ENCODE measurements at places on chromosomes 4 and X. TPM values are rescaled to one million over a fixed set of nuclear protein-coding genes. Genes with fewer than 3 reads are reported as not detected.

The ARR3 gene
- total RNA-seq = not detected

The RAI2 gene
- 0.70 TPM for total RNA-seq

The VAMP7 gene
- total RNA-seq = 41.7 TPM

The SLC9A7 gene
- 16.4 TPM for total RNA-seq

The F9 gene
- total RNA-seq = not detected

The ADGRG4 gene
- not detected for total RNA-seq

The MAGEC2 gene
- total RNA-seq = not detected

The PYURF gene
- 86.8 TPM for total RNA-seq

The CLDN22 gene
- 0.85 TPM for total RNA-seq

The PRKG2 gene
- total RNA-seq = 3.6 TPM

The AGA gene
- 33.9 TPM for total RNA-seq

GRCh38 chr4:38177035-38177546 lies 216.9 kb downstream of the PTTG2 start:
- no peak for DNase-seq

- no peak for DNase-seq
Measured at GRCh38 chrX:131795442-131796229, 227.5 kb upstream of the STK26 start.

- DNase-seq = no peak
Measured at GRCh38 chr4:174318829-174319764, 35.4 kb downstream of the CEP44 start.

DNA sequence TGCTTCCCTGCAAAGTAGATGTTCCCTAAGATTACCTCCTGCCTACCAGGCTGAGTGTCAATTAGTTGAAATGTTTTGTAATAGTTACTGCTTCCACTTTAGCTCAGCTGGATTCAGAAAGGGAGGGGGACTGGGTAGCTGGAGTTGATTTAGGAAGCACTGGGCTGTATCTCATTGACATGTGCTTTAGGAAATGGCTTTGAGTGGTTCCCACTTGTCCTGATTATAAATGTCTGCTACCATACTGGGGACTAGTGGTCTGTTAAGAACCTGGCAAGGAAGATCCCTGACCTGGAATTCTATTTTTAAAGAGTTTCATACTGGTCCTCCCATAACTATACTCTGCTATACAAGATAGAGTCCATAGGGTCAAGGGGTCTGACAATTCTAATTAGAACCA lies 363.9 kb upstream of the PPP1R2C start:
- DNase-seq = no peak

DNA sequence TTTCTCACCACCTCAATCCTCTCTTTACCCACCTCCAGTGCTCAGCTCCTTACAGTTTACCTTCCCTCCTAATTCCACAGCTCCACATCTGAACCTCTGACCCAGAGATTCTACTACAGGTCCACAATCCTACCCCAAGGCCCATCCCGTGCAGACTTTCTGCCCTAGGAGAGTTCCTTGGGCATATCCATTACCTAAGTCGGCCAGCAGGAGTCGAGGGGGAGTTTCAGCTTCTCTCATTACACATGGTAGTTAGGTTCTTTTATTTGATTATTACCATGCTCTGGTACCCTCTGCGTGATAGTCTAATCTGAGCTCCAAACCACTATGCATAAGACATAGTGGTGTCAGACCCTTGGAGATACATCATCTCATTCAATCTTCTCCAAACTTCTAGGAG lies 117.9 kb downstream of the SH3RF1 start:
- no peak for DNase-seq

DNA sequence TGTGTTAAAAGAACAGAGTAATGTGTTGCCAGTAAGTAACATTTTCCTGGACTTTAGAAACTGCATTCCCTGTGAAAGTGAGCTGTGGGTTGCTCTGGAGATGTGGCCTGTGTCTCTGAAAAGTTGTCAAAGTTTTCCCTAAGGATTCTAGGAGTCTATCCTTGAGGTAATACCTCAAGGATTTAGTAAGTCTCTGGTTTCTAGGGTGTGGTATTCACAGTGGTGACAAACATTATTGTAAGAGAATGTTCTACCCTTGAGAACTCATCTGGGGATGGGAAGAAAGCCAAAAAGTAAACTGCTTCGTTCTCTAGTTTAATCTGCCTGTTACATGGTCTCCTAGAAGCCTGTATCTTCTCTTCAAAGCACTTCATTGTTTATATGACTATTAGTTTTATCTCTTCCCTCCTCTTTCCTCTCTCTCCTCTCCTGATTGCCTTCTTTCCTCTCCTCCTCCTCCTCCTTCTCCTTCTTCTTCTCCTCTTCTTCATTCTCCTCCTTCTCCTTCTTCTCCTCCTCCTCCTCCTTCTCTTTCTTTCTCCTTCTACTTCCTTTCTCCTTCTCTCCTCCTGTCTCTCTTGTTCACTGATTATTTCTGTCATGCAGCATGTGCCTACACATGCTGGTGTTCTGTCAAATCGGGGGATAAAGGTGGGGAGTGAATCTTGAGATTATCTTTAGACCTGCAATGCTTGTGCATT lies 321.3 kb downstream of the PTTG2 start:
- no peak for DNase-seq

DNA sequence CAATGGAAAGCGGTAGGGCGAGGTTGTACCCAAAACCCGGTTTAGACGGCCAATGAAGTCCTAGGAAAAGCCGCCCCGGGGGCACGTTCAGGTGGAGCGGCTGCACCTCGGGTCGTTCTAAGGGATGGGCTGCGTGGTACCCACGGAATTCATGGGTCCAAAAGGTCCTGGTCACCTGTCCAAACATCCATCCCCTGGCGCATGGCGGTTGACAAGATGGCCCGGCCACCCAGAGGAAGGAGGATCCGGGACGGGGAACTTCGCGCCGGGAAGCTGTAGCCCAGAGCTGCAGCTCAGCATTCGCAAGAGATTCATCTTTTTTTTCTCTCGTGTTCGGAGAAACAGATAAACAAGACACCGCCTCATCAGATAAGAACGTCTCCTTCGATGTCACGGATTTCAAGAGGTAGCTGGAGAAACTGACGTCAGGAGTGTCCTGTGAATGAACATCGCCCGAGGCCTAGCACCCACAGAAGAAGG lies 10.9 kb downstream of the PITX2 start:
- no peak for DNase-seq

GRCh38 chr4:173834151-173834550 lies 304.1 kb upstream of the HAND2 start:
- no peak for DNase-seq

DNA sequence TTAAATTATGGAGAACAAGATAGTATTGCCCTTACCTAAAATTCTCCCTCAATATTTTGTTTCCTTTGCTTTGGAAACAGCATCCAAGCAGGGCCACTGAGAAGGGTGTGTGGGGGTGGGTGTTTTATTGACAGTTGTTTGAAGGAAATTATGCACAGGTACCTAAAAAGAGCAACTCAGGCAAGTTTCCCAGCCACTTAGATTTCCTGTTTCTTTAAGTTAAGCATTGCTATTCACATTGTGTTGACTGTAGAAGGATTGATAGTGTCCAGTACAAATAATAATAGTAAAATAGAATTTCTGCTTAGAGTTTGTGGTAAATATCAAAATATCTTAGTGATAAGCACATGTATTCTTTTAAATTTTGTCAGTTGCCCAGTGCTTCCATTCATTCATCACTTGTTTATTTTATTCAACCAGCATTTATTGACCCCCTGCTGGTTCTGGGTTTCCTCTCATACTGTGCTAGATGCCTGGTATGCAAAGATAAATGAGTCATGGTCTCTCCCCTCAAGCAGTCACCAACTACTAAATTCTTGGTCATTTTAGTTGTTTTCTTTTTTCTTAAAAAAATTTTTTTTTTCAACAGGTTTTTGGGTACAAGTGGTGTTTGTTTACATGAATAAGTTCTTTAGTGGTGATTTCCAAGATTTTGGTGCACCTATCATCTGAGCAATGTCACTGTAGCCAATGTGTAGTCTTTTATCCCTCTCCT lies 50.0 kb downstream of the GALNT7 start:
- no peak for DNase-seq

DNA sequence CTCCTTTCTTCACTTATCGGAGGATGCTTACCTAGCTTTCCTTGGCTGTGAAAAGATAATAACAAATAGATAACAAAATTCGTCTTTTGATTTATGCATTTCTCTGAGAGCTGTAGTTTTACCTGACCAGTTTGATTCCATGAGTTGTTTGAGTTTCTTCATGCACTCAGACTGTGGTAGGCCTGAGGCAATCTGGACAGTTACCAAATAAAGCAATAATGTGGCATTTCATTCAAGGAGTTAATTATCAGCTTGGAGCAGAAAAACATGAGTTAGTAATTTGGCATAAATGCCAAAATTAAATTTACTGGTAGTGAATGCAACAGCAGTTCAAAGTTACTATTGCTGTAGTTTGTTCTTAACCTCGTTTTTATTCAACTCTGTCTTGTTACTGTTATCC lies 53.5 kb downstream of the FABP2 start:
- DNase-seq = no peak

- DNase-seq = no peak
Measured at GRCh38 chr4:174595141-174595929, 73.0 kb upstream of the HPGD start.

- DNase-seq = no peak
Measured at GRCh38 chrX:133350751-133351150, 64.5 kb downstream of the GPC4 start.

DNA sequence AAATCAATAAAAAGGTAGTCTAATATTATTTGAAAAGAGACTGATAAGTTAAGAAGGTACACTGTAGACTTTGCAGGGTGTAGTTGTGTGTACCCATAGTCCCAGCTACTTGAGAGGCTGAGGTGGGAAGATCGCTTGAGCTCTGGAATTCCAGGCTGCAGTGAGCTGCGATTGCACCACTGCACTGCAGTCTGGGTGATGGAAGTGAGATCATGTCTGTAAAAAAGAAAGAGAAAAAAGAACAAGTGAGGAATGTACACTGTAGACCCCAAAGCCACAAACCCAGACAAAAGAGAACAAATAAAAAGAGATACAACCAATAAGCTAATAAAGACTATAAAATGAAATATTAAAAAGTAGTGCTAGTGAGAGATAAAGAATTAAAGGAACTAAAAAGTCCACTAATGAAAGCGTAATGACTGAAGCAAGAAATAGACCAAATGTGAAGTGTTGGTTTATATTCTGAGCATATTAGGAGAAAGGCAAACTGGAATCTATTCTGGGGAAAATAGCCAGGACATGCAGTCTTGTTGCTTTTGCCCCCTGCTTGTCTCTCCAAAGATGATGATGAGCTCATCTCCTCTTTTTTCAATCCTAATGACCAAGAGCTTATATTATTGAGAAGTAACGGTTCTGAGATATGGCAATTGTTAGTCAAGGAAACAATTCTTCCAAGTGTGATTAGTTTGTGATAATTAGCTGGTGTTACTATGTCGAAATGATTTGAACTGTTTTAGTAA lies 19.1 kb downstream of the GSX2 start:
- no peak for DNase-seq

GRCh38 chr4:17535242-17535641 lies 20.3 kb downstream of the CLRN2 start:
- no peak for DNase-seq

DNA sequence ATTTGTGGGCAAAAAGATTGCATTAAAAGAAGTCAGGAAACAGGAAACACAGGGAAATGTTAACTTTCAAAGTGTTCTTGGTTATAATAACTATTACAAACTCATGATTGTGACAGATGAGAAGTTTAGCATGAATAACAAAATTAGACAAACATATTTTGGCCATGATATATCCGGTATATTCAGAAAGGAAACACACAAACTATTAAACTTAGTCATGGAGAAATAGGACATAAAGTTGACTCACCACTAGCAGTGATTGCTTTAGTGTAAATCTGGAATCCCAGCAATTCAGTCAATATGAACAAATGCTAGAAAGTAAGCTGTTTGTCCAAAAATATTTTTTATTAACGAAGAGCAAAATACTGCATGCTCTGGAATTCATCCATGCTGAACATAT lies 1299.9 kb downstream of the C4orf33 start:
- no peak for DNase-seq

GRCh38 chrX:100381619-100382018 lies 28.5 kb downstream of the PCDH19 start:
- DNase-seq = no peak

GRCh38 chr4:86909546-86910295 lies 17.5 kb upstream of the C4orf36 start:
- no peak for DNase-seq

DNA sequence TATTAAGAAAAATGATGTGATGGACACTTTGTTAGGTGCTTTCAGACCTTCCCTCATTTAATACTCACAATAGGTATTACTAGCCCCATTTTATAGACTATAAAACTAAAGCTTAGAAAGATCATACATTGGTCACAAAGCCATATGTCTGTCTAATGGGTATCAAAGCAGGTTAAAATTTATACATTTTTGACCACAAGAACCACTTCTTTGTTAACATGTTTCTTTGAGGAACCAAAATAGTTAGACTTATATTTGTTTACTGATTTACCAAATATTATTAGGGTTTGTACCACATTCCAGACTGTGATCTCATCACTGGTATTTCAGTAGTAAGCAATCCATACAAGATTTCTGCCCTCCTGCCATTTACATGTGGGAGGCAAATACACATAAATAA lies 363.3 kb downstream of the NAF1 start:
- DNase-seq = no peak

- no peak for DNase-seq
Measured at GRCh38 chrX:39174772-39175417, 373.6 kb downstream of the MID1IP1 start.
